Heart right ventricle (tissue), 16 donors: ENCODE measurements at places on chromosomes 7 and 10. TPM values are rescaled to one million over a fixed set of nuclear protein-coding genes. Genes with fewer than 3 reads are reported as not detected.

DNA sequence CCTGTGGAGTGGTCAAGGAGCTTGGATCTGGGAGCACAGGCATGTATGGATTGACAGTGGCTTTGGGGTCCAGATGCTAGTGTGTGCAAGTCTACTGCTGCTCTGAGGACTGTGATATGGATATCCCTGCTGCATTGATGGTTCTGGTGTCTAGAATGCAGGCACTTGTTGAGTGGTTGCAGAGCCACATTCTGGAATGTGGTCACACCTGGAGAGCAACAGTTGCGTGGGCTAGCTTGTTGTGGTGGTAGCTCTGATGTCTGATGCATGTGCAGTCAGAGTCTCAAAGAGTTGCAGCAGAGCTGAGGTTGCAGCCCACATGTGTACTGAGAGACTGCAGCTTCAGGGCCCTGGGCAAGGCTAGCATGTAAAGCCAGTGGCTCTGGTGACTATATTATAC, 43.2 kb downstream of the CCDC7 start:
- no peak for DNase-seq

The SUN3 gene
- total RNA-seq: not detected

- no peak for DNase-seq
These were observed 377.2 kb downstream of the TNS3 start for GRCh38 chr7:47204709-47205108.

The MMD2 gene
- total RNA-seq: not detected

DNA sequence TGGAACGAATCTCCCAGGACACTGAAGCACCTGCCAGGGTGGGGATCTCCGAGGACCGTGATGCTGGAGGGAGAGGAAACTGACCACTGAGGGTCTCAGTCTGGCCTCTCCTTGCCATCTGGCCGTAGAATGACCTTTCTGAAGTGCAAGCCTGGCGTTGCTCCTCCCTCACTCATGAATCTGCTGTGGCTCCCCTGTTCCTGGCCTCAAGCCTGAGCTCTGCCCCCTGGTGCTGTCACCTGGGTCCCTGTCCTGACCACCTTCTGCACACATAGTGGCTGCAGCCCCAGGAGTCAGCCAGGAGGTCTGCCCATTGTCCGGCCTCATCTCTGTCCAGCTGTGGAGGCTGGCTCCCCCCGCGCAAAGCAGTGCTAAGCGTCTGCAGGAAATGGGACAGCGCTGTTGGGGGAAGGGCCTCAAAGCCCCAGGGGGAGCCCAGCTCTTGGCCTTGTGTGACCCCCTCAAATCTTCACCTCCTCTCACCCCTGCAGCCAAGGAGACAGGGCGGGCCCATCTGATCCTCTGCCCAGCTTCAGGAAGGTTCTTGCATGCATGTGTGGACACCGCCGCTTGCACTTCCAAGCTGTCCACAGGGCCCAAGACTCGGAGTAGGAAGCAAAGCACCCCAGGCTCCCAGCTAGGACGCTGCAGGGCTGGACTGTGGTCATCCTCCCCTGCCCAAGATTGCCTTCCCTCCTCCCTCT, 65.7 kb downstream of the MYL10 start:
- no peak for DNase-seq

The NPY4R gene
- total RNA-seq: not detected

DNA sequence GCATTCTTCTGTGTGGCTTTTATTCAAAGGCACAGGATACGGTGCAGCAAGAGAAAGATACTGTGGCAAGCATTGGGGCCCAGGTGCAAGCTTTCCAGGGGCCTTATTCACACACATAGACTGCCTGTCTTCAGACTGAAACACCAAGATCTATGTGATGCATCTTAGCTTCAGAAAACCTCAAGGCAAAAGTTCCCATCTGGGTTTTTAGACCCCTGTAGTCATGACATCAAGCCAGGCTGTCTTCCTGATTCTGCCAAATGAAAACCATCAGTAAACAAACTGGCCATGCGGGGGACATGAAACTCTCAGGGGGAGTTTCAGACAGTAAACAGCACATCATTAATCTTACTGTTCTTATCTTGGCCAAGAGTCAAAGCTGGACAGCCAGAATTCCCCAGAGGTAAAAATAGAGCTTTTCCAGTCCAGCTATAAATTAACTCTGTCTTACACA, 9.8 kb downstream of the AGBL3 start:
- no peak for DNase-seq

- DNase-seq: no peak
These were observed 8.0 kb upstream of the MNX1 start for GRCh38 chr7:157018328-157018996.

GRCh38 chr7:27097686-27098577, 2.1 kb upstream of the HOXA1 start:
- no peak for DNase-seq

The ZEB1 gene
- 125 TPM for total RNA-seq

The CDC14C gene
- not detected for total RNA-seq

DNA sequence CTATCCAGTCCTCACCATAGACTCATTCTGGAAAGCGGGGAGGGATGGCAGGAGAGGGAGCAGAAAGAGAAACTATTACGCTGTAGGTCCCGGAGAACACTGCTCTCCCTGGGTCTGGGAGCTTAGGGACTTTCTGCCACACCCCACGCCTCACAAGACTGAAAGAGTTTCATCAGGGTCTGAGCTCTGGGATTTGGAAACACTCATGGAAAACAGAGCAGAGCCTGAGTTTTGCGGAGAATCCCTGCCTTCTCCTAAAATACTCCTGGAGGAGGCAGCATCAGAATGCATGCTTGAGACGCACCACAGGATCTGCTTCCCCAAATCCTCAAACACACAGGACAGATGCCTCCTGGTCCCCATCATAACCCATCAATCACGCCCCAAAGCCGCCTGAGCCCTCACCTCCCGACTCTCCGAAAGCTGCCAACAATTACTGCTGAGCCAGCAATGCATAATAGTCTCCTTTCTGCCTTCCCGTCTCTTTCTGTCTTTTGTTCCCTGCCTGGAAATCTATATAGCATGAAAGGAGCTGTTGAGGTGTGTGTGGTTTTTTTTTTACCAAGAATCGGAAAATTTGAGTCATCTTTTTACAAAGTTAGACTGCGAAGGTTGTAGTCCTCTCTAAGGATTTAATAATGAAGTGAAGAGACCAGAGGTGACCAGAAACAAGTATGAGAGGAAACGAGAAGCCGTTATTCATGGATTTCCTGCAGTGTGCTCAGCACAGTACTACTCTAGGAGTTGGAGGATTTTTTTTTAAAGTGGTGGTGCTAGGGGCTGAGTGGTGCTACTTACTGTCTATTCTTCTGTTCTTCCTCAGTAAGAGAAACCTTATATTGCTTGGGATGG, 37.7 kb downstream of the ASB13 start:
- no peak for DNase-seq

DNA sequence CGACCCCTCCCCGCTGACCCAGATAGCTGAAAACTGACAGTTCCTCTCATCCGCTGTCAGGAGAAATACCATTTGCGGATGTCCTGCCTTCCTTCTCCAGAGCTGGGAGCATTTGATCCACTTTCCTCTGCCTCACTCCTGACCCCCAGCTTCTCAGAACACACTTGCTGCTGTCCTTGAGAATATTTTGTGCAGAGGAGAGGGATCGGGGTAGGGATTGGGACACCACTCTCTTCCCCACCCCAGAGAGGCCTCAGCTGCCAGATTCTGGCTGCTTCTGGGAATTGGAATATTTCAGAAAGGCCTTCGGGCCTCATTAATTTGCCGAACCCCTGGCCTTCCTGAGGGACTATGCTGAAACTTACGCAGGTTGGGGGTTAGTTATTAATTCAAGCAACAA, 97.0 kb downstream of the C10orf105 start:
- no peak for DNase-seq

- no peak for DNase-seq
These were observed 110.7 kb downstream of the FRMD4A start for GRCh38 chr10:14220026-14220425.

- DNase-seq: no peak
These were observed 575.1 kb downstream of the GALNT17 start for GRCh38 chr7:71707041-71707440.

- no peak for DNase-seq
These were observed 1.3 kb upstream of the ZCCHC24 start for GRCh38 chr10:79446758-79447084.

- no peak for DNase-seq
These were observed 772 bp downstream of the PRDX3 start for GRCh38 chr10:119177708-119178371.

DNA sequence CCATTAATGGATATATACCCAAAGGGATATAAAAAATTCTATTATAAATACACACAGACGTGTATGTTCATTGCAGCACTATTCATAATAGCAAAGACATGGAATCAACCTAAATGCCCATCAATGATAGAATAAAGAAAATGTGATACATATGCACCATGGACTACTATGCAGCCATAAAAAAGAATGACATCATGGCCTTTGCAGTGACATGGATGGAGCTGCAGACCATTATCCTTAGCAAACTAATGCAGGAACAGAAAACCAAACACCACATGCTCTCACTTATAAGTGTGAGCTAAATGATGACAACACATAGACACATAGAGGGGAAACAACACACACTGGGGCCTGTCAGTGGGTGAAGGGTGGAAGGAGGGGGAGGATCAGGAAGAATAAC, 33.0 kb downstream of the POLR1F start:
- no peak for DNase-seq

DNA sequence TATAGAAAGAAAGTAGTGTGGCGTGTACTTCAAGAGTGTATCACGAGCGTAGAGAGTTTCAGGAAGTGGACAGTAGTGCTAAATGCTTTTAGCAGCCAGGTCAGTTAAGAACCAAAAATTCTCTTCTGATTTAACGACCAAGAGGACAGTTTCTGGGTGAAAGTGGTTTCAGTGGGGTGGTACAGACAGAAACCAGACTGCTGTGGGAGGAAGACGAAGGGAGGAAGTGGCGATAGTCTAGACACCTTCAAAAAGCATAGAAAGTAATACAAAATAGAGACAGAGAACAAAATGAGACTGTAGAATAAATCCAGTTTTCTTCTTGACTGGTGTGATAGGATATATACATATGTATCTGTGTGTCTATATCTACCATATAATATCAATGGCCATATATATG, 93.5 kb downstream of the MBL2 start:
- DNase-seq: no peak

DNA sequence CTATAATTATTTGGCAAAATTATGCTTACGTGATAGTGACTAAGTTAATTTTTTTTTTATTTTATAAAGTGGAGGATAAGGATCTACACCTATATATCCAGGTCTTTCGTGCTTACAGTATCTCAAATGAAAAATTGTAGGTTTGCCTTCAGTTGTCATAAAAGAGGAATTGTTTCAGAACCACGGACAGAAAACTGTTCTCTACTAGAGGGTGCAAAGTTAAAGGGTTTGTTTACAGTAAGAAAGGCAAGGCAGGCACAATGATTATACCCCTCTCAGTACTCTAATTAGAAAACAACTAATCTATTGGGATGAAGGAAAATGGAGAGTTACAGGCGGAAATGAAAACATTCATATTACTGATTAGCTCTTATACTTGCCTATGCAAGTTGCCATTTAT, 1.5 kb downstream of the PCLO start:
- DNase-seq: no peak

GRCh38 chr7:75689246-75690099, 49.3 kb downstream of the HIP1 start:
- no peak for DNase-seq

DNA sequence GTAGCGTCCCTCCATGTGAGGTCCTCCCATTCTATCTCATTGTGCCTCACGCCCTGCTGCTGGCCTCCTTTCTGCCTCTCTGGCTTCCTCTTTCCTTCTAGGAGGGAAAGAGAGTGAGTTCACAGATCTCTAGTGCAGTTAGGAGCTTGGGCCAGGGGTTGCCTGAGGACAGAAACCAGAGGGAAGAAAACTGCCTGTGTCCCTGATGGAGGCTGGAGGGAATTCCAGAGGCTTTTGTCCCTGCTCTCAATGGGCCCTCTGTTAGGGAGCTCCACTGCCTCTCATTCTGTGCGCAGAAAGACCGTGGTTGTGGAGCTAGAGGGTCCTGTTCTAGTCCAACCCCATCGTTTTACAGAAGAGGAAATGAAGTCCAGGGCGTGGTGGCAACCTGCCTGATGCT, 4.6 kb downstream of the MARVELD1 start:
- no peak for DNase-seq

The TMEM176B gene
- 19.6 TPM for total RNA-seq

GRCh38 chr7:371779-372545, 82.0 kb downstream of the FOXL3 start:
- no peak for DNase-seq

The PDZD7 gene
- total RNA-seq: not detected

The CDH23 gene
- 5.4 TPM for total RNA-seq

GRCh38 chr10:35911233-35911632, 269.1 kb upstream of the FZD8 start:
- no peak for DNase-seq

GRCh38 chr10:59991661-59992060, 85.3 kb upstream of the CCDC6 start:
- DNase-seq: no peak

GRCh38 chr7:121544726-121545125, 148.6 kb upstream of the FAM3C start:
- DNase-seq: no peak

GRCh38 chr10:97278491-97278989, 13.9 kb downstream of the ARHGAP19 start:
- no peak for DNase-seq

The CTAGE6 gene
- not detected for total RNA-seq

DNA sequence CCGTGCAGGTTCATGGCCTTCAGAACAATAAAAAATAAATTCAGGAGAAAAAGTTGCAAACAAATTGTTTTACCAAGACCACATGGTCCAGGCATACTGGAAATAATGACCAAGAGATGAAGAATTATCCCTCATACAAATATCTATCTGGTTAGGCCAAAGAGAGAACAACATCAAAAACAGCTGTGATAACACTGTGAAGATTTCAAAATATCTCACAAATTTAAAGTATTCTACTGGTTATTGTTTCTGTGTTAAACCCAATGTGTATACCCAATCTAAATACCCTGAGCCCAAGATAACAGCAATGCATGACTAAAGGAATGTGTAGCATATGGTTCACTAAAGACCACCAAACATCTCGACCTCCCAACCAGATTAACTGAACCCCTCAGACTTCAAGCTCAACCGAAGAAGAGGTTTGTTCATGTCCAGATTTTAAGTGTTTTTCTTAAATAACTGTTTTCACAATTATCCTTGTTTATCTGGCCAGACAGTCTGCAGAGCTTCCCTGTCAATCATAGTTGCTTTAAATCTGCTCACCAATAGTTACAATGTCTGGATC, 10.9 kb downstream of the OR9A2 start:
- DNase-seq: no peak

DNA sequence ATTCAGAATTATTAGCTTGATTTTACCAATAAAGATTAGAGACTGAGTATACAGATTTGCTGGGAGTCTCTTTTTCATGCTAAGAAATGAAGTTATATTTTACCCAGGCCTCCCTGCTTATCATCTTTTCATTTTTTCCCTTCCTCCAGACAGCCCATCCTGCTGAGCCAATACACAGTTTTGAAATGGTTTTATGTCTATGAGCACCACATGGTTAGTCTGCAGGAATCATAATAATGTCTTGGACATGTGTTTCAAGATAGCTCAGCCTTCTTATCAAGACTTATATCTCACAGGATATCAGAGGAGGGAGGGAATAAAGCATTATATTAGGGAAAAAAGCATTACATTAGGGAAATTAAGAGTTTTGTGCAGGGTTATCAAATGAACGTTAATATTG, 157.1 kb downstream of the EXOC4 start:
- DNase-seq: no peak
